Testis (tissue), 5 donors: ENCODE measurements at places on chromosomes 5 and 9.

GRCh38 chr9:4506490-4506889 lies 16.2 kb downstream of the SLC1A1 start:
- no peaks in the 10 kb centered on the region for H3K4me1 ChIP-seq
- H3K4me3 ChIP-seq, result no peak overlapping the region
- no peaks in the 10 kb centered on the region for H3K27me3 ChIP-seq
- H3K36me3 ChIP-seq, result no peaks in the 10 kb centered on the region
- no peak overlapping the region for H3K27ac ChIP-seq

DNA sequence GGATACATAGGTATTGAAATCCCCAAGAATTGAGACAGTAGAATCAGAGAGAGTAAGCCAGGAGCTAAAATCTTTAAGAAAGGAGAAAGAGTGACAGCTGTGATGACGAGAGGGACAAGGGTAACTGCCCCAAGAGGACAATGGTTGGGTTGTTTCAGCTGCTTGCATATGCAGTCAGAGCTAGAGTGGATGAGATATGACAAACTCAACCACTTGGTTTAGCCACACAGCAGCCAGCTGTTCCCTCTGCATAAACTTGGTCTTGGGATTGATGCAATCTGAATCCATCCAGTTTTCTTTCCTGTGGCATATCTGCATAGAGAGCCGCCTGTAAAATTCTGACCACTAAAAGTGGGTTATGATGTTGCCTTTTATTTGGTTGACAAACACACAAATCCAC lies 100.7 kb downstream of the ZNF622 start:
- H3K27me3 ChIP-seq, result no peaks in the 10 kb centered on the region
- no peaks in the 10 kb centered on the region for H3K4me1 ChIP-seq
- DNase-seq, result no peak
- no peaks in the 10 kb centered on the region for H3K36me3 ChIP-seq
- H3K4me3 ChIP-seq, result no peak overlapping the region
- H3K27ac ChIP-seq, result no peak overlapping the region

DNA sequence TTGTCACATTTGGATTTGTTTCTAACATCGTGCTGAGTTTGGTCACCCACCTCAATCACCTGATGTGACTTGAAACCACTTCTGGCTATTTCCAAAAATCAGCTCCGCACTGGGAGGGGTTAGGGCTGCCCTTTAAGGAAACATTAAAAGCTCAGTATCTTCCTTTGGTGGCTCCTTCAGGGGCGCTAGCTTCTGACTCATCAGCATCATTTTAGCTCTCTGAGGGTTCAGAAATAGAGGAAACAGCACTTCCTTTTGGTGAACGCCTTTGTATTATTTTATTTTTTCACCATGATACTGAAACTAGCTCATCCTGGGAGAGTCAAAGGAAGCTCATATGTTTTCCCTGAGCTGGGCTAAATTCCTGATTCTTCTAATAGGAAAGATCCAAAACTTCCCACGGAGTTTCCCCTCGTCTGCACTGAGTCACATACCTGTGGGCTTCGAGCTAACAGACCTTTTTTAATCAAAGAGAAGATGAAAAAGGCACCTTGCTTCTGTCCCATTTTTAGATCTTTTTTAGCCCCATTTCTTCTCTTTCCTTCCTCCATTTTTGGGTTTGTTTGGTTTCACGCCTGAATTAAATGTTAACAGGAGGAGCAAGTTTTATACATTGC lies 48.2 kb downstream of the ROPN1L start:
- H3K36me3 ChIP-seq, result no peaks in the 10 kb centered on the region
- no peak for DNase-seq
- H3K4me3 ChIP-seq, result no peak overlapping the region
- H3K4me1 ChIP-seq, result no peaks in the 10 kb centered on the region

DNA sequence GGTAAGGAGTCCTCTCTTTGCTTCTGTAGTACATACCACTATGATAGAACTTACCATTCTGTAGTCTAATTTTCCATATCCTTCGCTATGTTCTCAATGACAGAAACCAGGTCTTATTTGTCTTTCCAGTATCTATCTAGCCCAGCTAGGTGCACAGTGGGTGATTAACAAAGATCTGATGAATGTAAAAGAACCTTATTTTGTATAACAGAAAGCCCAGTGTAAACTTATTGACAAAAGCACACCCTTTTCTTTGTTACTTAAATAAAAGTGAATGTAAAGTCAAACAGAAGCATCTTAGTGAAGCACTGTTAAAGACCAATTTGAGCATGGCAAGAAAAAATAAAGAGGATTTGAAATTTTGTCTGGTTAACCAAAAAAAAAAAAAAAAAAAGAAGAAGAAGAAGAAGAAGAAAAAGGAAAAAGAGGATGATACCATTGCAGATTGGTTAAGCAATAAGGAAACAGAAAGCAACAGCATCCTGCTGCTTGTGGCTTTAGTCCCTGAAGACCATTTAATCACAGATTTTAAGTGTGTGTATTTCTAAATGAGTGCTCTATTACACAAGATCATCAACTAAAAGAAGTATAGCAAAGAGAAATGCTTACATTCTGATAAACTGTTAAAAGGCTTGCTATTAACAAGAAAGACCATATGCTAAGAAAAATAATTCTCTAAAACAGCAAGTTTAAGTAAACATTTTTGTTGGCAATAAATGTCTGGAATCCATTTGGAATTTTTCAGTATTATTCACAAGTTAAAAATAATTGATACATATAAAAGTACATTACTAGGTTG lies 21.2 kb downstream of the MEGF9 start:
- H3K4me3 ChIP-seq, result no peak overlapping the region
- DNase-seq, result no peak
- H3K36me3 ChIP-seq, result no peaks in the 10 kb centered on the region
- no peak overlapping the region for H3K27ac ChIP-seq
- no peaks in the 10 kb centered on the region for H3K4me1 ChIP-seq

GRCh38 chr5:145887976-145888574 lies 15.3 kb upstream of the GRXCR2 start:
- no peaks in the 10 kb centered on the region for H3K27me3 ChIP-seq
- H3K36me3 ChIP-seq, result no peaks in the 10 kb centered on the region
- H3K4me1 ChIP-seq, result no peaks in the 10 kb centered on the region
- peak; percentile 74 for DNase-seq
- no peak overlapping the region for H3K27ac ChIP-seq
- H3K4me3 ChIP-seq, result no peak overlapping the region

DNA sequence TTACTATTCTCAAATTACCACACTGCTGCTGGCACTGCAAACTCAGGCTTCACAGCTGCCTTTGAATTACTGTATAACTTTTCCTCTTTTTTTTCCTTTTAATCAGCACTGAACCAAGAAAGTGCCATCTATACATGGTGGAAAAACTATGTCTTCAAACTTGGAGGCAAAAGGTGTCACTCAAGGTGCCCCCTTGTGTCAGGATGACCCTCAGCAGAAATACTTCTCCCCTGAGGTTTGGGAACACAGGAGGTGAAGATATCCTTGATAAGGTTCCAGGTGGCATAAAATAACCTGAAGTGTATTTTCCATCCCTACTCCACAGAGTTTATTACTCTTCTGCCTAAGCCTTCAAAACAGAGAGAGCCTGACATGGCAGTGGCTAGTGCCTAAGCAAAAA lies 14.5 kb downstream of the FRMD3 start:
- H3K4me1 ChIP-seq, result no peaks in the 10 kb centered on the region
- no peak overlapping the region for H3K4me3 ChIP-seq
- no peaks in the 10 kb centered on the region for H3K27me3 ChIP-seq
- no peaks in the 10 kb centered on the region for H3K36me3 ChIP-seq

DNA sequence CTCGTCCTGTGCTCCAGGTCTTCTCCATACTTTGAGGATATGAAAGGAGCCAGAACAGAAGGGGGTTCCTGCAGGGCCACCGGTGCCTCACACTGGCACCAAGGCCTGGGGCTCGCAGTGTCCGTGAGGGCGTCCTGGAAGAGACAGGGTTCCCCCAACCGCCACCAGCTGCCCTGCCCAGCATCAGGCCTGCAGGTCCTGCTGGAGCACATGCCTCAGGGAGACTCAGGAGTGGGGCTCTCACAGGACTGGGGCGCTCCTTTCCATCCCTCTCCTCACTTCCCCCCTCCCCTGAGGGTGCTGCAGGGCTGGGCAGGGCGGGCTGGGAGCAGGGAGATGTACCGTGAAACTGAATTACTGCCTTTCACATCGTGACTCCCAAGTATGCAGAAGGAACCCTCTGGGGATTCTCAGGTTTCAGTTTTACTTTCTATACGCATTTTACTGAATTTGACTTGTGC lies 31.7 kb downstream of the CEP72 start:
- no peak overlapping the region for H3K27ac ChIP-seq
- H3K4me3 ChIP-seq, result no peak overlapping the region
- no peaks in the 10 kb centered on the region for H3K36me3 ChIP-seq
- peaks cover 2% of the 10 kb centered on the region for H3K4me1 ChIP-seq
- no peaks in the 10 kb centered on the region for H3K27me3 ChIP-seq
- DNase-seq, result no peak

DNA sequence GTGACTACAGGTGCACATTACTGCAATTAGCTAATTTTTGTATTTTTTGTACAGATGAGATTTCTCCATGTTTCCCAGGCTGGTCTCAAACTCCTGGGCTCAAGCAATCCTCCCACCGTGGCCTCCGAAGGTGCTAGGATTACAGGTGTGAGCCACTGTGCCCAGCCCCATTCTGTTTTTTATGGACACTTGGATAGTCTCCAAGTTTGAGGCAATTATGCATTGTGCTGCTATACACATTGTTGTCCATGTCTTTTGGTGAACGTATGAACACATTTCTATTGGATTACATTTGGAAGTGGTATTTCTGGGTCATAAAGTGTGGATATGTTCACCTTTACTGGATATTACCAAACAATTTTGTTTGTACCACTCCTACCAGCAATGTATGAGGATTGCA lies 22.4 kb upstream of the PLPP1 start:
- H3K27ac ChIP-seq, result no peak overlapping the region
- DNase-seq, result no peak
- H3K36me3 ChIP-seq, result no peaks in the 10 kb centered on the region
- H3K4me1 ChIP-seq, result no peaks in the 10 kb centered on the region

- no peaks in the 10 kb centered on the region for H3K4me1 ChIP-seq
- no peak for DNase-seq
- H3K27ac ChIP-seq, result no peak overlapping the region
- no peaks in the 10 kb centered on the region for H3K27me3 ChIP-seq
- no peak overlapping the region for H3K4me3 ChIP-seq
- H3K36me3 ChIP-seq, result no peaks in the 10 kb centered on the region
These were observed 166.5 kb upstream of the PRR16 start for GRCh38 chr5:120297616-120298015.

- peak within 1 kb of the TSS; percentile 26 for H3K4me3 ChIP-seq
- no peaks in the 10 kb centered on the region for H3K27me3 ChIP-seq
- peaks cover 9% of the 10 kb centered on the region for H3K4me1 ChIP-seq
- H3K36me3 ChIP-seq, result no peaks in the 10 kb centered on the region
These were observed at the start of the genes EIF4E1B and SNCB for GRCh38 chr5:176629853-176630680. TSS of gene EIF4E1B (plus strand) at chr5:176630675. CDS start at chr5:176642788, 12,113 bp downstream. TSS of gene SNCB (minus strand) at chr5:176630534. CDS start at chr5:176629654, 880 bp downstream.

DNA sequence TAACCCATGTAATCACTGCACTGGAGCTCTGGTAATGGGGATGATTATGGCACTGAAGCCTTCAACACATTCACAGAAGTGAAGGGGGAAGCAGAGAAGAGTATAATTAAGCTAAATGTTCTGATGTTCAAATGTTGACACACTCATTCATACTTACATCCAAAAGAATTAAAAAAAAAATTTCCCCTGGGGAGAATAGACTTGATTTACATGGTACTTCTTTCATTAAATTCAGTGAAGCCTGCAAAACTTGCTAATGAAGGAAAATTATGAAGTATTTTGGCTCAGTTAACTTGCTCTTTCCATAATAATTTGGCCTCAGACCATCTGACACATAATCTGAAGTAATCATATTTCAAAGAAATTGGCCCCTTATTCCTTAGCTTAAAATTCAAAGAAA lies 428.8 kb downstream of the SH3GL2 start:
- no peaks in the 10 kb centered on the region for H3K27me3 ChIP-seq
- H3K4me1 ChIP-seq, result no peaks in the 10 kb centered on the region
- no peaks in the 10 kb centered on the region for H3K36me3 ChIP-seq
- H3K4me3 ChIP-seq, result no peak overlapping the region

DNA sequence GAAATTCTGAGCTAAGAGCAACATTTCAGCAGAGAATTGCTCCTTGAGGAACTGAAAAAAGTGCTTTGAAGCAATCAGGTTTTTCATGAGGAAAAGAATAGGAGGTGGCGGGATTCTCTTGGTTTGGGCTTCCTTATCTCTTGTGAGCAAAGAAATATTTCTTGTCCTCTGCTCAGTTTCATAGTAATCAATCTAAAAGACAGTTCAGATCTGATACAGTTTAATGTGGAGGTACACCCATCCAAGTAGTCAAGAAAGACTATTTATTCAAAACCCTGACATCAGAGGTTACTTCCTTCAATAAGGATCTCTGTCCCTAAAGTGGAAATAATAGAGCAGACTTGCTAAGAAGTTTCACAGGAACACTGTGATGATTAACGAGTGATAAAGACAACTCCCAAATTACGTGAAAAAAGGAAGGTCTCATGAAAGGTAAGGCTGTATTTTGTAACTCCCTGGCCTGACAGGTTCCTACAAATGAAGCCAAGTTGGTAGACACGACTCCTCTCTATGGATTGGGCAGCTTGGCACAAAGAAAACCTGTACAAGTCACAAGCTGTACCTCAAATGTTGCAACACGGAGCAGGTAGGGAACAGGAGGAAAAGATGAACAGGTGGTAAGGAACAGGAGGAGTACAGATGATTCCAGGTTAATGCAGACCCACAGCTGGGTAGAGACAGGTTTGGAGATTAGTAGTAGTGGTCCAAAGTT lies 94.1 kb downstream of the SUSD1 start:
- no peak for DNase-seq
- no peaks in the 10 kb centered on the region for H3K4me1 ChIP-seq
- no peak overlapping the region for H3K4me3 ChIP-seq
- no peak overlapping the region for H3K27ac ChIP-seq
- H3K36me3 ChIP-seq, result no peaks in the 10 kb centered on the region
- H3K27me3 ChIP-seq, result no peaks in the 10 kb centered on the region

DNA sequence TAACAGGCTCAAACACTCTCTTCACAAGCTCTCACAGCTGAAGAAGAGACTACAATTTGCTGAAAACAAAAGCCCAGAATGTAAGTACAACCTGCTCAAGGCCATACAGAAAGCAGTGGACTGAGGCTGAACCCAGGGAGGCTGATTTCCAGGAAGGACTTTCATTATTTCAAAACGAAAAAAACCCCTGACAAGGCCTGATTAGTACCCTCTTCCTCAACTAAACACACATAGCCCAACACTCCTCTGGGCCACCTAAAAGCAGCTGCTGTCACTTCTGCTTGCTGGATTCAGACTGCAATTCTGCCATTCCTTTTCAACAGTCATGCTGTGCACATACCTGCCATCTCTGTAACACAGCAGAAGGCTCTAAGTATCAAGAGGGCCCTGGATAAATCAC lies 18.2 kb downstream of the NRG2 start:
- DNase-seq, result no peak
- H3K36me3 ChIP-seq, result no peaks in the 10 kb centered on the region
- no peaks in the 10 kb centered on the region for H3K27me3 ChIP-seq
- H3K4me1 ChIP-seq, result peaks cover 10% of the 10 kb centered on the region
- no peak overlapping the region for H3K27ac ChIP-seq

GRCh38 chr9:103661663-103662062 lies 432.4 kb upstream of the SMC2 start:
- no peaks in the 10 kb centered on the region for H3K27me3 ChIP-seq
- no peak overlapping the region for H3K4me3 ChIP-seq
- no peak for DNase-seq

GRCh38 chr9:23850690-23851629 lies 24.9 kb upstream of the ELAVL2 start:
- H3K27ac ChIP-seq, result no peak overlapping the region
- peak overlapping the region; percentile 58 for H3K4me3 ChIP-seq
- H3K27me3 ChIP-seq, result no peaks in the 10 kb centered on the region
- peak; percentile 57 for DNase-seq

GRCh38 chr5:177369645-177370440 lies 12.1 kb downstream of the RGS14 start:
- H3K27me3 ChIP-seq, result no peaks in the 10 kb centered on the region
- peaks cover 18% of the 10 kb centered on the region for H3K4me1 ChIP-seq
- DNase-seq, result no peak
- no peak overlapping the region for H3K27ac ChIP-seq
